IPS DF 6.9 (cell line): ENCODE measurements at places on chromosomes 5 and 9.

DNA sequence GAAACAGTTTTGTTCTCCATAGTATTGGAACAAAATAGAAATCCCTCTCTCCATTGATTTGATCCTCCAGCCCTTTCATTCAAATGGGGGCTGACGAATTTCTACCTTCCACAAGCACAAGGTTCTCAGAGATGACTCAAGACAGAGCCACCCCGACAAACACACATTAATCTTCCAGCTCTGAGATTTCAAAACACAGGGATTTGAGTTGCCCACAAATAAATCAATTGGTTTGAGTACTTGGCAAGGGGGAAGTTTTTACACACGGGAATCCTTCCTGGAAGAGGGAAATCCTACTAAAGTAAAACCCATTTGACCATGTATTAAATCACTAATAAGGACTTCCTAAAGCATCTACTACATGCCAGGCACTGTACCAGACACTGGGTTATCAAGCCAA is 5.4 kb downstream of the ADRA1B start:
- no peak for DNase-seq

DNA sequence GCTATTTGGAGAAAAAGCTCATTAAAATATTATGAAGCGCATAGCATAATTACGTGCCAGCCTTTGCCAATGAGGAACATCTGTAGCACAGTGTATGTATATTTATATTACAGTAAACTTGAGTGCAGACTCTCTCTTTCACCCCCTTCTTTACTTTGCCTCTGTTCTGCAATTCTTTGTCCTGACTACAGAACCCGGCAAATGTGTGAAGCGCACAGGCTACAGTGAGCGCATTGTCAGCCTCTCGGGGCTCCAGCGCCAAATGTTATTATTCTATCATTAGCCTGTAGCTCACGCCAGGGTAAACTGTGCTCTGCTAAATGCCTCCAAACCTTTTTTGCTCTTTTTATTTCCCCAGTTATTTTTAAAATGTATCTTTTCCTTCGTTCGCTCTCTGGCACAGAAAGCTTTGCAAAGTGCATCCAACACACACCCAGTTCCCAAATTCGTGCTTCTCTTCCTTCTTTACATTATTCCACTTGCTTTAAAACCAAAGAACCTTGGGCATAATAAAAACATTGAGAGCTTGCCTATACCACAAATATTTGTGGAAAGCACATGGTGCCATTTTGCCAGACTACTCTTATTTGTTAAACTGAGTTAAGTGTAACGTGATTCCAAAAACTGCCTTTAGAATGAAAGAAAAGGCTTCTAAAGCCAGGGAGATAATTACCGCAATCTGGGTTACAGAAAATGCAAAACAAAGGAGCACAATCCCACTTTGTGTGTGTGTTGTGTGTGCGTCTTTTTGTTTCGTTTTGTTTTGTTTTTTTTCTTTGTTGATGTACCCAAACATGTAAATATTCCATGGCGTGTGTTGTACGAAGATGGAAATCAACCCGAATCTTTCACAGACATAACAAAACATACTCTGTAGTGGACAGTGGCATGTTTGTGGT is 164.1 kb upstream of the MPDZ start:
- DNase-seq = no peak

DNA sequence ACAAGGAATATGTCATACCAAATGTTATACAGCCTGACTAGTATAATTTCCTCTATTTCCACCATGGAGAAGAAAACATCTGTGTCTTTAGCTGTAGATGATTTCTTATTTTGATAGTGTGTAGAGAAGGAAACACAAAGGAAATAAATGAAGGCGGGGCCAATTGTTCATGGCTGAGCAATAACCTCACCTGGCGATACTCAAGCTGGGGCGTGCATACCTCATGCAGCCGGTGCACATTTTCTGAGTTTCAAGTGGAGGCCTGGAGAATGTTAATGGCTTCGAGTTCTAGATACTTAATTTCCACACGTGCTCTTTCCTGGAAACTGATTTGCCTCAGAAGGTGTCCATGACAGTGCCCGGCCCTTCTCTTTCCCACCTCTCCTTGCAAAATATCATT is 127.4 kb upstream of the TAF11L2 start:
- no peak for DNase-seq

DNA sequence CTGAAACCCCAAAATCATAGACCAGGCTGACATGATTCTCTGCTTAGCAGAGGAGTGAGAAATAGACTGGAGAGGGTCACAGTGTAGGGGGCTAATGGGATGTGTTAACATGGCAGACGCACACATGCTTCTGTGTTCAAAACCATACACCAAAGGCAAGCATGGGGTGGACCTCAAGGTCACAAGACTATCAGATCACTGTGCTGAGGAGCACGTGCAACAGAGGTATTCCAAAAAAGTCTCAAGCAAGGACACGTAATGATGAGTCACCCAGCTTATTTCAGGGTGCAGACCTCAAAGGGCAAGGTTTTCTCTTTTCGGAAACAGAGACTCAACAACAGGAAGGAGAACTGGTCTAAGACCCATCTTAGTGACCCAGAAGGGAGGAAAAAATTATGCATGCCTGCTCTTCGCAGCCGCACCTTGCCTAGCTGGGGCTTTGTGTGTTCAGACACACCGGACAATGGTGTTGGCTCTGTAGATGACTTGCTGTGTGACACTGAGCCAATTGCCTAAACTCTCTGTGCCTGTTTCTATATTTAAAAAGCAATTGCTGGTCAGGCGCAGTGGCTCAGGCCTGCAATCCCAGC is 20.3 kb downstream of the WHRN start:
- DNase-seq = no peak

DNA sequence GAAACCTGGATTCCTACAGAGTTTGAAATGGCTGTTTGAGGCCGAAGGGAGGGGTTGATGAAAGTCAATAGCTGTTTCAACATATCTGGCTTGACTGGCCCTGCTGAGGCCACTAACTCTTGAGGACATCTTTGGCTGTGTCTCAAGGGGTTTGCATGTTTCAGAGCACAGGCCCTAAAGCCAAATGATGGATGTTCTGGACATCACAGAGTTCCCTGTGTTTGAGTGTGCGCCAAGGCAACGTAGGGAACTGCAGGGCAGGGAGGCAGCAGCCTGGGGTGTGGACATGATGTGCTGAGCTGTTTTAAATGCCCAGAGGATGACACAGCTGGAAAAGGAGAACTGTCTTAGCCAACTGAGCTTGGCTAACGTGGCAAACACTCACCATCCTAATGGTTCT is 89.6 kb downstream of the RAPGEF1 start:
- no peak for DNase-seq

- DNase-seq = no peak
Observed at GRCh38 chr5:36653044-36653705, 46.8 kb downstream of the SLC1A3 start.

DNA sequence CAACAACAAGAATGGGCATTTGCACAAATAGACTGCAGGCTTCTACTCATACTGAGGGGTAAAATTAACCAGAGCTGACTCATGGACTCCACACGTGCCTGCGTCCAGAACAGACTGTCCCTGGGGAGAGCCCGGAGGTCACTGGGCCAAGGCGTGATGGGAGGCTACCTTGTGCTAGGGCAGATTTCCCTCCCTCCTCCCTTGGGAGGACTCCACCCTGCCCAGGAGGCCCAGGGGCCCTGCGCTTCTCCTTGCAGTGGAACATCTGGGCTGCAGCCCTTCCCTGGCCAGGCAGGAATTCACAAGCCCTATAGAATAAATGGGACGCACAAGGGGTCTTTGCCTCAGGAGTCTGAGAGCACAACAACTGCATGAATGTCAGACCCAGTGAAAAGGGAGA is 35.6 kb downstream of the IRX2 start:
- no peak for DNase-seq

DNA sequence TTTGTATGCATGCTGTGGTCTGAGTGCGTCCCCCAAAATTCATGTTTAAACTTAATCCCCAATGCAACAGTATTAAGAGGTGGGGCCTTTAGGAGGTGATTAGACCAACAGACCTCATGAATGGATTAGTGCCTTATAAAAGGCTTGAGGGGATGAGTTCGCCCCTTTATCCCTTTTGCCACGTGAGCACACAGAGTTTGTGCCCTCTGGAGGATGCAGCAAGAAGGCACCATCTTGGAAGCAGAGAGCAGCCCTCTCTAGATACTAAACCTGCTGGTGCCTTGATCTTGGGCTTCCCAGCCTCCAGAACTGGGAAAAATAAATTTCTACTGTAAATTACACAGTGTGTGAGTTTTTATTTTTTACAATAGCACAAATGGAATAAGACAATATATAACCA is 177.1 kb upstream of the SPRY4 start:
- no peak for DNase-seq

- no peak for DNase-seq
Observed at GRCh38 chr9:110217656-110218099, 9.7 kb upstream of the C9orf152 start.

- DNase-seq = no peak
Observed at GRCh38 chr5:132093271-132093670, 19.7 kb downstream of the CSF2 start.

GRCh38 chr5:43073597-43074546 is 33.8 kb upstream of the ANXA2R start:
- no peak for DNase-seq

DNA sequence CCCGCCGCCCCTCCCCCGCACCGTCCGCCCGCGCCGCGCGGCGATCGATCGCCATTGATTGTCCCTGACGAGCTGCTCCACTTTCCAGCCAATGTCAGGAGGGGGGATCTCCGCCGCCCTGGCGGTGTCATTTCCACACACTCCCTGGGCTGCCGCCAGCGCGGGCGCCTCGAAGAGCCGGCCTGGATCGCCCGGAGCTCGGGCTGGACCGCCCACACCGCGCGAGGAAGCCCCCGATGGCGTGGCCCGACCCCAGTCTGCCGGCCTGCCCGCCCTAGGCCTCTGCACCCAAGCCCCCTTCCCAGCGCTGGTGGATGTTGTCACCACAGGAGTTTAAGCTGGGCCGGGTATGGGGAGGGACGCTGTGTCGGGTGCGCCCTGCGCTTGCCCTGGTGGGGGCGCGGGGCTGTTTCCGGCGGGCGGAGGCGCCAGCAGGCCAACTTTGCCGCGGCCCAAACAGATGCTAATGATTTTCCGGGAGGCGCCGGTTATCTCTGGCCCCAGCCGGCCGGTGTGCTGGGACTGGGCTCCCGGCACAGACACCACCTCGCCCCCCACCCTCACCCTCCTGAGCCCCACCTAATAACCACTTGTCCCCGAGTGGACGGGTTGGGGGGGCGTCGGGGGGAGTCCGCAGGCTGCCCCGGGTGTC is 10.6 kb upstream of the CXXC5 start:
- DNase-seq = no peak

DNA sequence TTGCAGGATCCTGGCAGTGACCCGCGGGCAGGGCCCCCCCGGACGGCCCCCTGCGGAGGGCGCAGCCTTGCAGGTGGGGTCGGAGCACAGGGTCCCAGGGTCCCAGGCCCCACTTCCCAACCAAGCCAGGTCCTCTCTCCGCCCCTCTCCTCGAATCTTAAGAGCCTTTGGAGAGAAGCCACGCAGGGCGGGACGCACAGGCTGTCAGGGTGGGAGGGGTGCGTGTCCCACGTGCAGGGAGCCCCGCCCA is 18.4 kb upstream of the EGFL7 start:
- no peak for DNase-seq

DNA sequence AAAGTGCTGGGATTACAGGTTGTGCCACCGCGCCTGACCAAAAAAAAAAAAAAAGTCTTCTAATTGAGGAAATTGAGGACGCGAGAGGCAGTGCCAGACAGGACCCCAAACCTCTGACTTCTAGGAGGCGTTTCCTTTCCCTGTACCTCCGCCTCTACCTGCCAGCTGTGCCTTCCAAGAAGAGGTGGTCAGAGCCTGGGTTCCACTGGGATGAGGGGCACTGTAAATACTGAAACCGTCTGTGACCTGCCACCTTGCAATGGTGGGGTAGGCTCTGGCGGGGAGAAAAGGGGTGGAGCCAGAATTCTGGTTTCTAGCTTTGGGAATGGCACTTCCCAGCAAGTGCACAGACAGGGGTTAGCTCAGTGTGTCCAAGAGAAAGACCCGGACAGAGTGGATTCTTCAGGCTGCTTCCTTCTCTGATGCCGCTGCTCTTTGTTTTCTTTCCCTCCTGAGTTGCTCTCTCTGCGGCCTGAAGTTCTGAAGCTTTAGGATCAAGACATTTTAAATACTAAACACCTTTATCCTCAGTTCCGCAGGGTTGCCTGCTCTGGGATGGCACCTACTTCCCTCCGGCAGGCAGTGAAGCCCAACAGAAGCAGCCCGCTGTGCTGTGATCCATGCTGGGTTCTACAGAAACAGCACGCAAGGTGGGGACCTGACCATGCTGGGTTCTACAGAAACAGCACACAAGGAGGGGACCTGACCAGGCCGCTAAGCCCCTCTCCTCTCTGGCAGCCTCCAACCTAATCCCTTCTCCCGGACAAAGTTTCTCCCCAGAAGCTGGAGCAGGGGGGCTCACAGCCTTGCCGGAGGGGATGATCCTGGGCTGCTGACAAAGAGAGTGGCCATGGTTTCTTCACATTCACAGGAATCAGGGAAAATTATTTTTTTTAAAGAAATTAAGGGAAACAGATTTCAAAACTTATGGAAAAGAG is 65.2 kb downstream of the OTULIN start:
- DNase-seq = no peak

DNA sequence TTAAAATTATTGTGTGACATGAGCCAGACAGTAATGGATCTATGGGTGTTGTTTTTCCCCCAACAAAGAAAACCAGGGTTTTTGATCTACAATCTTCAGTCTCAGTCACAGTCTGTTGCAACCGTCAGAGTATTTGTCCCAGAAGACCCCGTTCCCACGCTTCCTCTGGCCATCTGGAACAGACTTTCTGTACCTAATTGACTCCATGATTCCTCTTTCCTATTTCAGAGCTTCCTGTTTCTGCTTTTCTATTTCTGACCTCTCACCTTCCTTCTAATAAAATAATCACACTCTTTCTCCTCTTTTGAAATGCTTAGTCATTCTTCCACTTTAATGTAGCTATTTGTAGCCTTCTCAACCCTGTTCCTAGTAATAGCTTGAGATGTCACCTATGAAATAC is 1044.8 kb downstream of the DTWD2 start:
- DNase-seq = no peak

GRCh38 chr9:133269537-133270362 is 5.3 kb downstream of the ABO start:
- DNase-seq = no peak

GRCh38 chr5:172860520-172861443 is 26.7 kb downstream of the ERGIC1 start:
- DNase-seq = no peak

GRCh38 chr5:155726267-155726666 is 600.7 kb upstream of the SGCD start:
- DNase-seq = peak; percentile 27

DNA sequence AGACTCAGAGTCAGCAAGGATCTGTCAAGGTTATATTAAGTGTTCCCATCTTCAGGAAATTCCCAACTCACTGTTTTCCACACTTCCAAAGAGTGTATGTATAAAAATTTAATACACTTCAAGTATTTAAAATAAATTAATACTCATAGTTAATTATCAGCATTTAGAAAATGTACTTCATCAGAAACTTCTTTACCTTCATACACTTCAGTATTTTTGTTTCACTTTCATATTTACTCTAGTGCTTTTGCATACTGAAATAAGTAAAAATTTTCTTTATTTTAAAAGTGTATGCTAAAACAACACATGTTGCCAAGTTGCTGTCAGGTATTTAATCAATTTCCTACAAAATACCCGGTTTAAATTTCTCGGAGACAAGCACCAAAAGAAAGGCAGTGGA is 16.5 kb downstream of the RICTOR start:
- DNase-seq = no peak

GRCh38 chr5:10588779-10589447 is 25.0 kb downstream of the ANKRD33B start:
- no peak for DNase-seq

GRCh38 chr9:126915281-126915816 is 767 bp downstream of the RALGPS1 start:
- DNase-seq = no peak
